Psoas muscle (tissue), 8 donors: ENCODE measurements at places on chromosomes 1 and 21. TPM values are rescaled to one million over a fixed set of nuclear protein-coding genes. Genes with fewer than 3 reads are reported as not detected.
A peak's percentile ranks its signal among the peaks of the same experiment; 100 is the strongest.

GRCh38 chr1:92485381-92486250 is 1.1 kb downstream of the GFI1 start:
- peak; percentile 65 for DNase-seq

- no peak for DNase-seq
Measured at GRCh38 chr1:106817575-106817974, 238.9 kb upstream of the PRMT6 start.

- DNase-seq = no peak
Measured at GRCh38 chr1:112322983-112323678, 72.9 kb upstream of the CTTNBP2NL start.

- DNase-seq = no peak
Measured at GRCh38 chr1:65253800-65254319, 55.5 kb upstream of the DNAJC6 start.

- no peak for DNase-seq
Measured at GRCh38 chr1:240630409-240630808, 18.5 kb upstream of the GREM2 start.

The SYT11 gene
- total RNA-seq = 5.0 TPM

The HLCS gene
- total RNA-seq = 13.5 TPM
